ENCODE measurements at places on chromosomes 11 and 22.

GRCh38 chr22:41620589-41621098, at the start of gene DESI1:
DESI1 (minus strand) TSS chr22:41621043; CDS start chr22:41620839, 204 bp downstream.
- DNase-seq: peak; percentile 37

DNA sequence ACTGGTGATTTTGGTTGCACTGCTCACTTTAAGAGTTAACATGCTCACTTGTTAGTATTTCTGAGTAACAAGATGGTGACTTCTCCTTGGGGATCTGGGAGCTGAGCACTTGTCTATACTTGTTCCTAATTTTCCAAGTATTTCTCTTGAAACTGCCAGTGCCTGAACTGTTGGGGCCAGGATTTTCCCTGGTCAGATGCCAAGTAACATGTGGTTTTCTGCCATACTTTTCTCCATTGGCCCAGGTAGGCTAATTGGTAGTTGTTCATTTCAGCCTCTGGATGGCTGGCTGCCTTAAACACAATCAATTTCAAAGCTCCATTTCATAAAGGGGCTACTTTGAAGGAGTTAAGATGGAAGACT, 35.0 kb downstream of the RNF141 start:
- DNase-seq: no peak

- DNase-seq: no peak
Observed at GRCh38 chr11:27473017-27473406, 422 bp upstream of the LGR4 start.

GRCh38 chr22:40509401-40510134, 127.0 kb downstream of the MRTFA start:
- DNase-seq: peak; percentile 94

- DNase-seq: no peak
Observed at GRCh38 chr11:126340960-126341606, 14.4 kb upstream of the ST3GAL4 start.

GRCh38 chr22:19678949-19679521, 35.3 kb upstream of the SEPTIN5 start:
- no peak for DNase-seq

DNA sequence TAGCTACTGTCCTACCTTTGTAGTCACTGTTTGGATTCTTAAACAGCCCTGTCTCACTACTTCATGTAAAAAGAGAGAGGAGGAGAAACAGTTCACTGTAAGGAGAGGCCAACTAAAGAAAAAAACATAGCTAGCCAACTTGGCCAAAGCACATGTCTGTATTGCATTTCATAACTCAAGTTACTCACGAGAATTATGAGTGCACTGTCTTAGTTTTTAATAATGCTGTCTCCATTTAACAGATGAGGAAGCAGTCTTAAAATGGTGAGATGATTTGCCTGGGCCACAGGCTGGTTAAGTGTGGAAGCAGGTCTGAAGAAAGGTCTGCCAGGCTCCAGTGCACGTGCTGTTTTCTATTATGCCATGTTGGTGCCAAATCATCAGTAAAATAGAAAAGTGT, 104.5 kb downstream of the UVRAG start:
- no peak for DNase-seq

DNA sequence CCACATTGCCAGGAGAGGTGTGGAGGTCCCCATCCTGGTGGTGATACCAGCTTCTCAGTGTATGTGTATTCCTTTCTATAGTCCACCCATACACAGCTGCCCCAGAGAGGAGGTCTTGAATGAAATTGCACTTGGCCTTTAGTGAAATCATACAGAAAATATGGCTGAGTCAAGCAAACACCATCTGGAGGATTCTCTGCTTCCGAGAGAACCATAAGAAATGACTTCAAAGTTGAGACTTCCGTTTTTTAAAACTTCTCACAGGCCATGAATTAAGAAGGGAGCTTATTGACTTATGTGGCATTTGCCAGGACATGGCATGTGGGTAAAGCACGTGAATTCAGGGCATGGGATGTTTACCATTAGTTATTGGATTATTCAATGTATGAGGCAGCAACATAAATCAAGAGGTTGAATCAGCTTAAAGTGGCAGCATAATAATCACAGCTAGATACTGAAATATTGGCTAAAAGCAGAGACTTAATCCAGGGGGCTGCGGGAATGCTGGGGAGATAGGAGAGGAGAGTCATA, 119.1 kb upstream of the MTNR1B start:
- peak; percentile 28 for DNase-seq

DNA sequence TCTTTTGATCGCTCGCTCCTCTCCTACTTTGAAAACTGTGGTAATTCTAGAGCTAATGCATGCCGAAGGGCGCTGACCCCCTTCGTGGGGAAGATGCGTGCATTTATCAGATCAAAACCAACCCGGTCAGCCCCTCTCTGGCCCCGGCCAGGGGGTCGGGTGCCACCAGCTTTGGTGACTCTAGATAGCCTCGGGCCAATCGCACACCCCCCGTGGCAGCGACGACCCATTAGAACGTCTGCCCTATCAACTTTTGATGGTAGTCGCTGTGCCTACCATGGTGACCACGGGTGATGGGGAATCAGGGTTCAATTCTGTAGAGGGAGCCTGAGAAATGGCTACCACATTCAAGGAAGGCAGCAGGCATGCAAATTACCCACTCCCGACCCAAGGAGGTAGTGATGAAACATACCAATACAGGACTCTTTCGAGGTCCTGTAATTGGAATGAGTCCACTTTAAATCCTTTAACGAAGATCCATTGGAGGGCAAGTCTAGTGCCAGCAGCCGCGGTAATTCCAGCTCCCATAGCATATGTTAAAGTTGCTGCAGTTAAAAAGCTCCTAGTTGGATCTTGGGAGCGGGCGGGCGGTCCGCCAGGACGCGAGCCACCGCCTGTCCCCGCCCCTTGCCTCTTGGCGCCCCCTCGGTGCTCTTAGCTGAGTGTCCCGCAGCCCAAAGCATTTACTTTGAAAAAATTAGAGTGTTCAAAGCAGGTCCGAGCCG, 3898.2 kb upstream of the OR11H1 start:
- DNase-seq: no peak

DNA sequence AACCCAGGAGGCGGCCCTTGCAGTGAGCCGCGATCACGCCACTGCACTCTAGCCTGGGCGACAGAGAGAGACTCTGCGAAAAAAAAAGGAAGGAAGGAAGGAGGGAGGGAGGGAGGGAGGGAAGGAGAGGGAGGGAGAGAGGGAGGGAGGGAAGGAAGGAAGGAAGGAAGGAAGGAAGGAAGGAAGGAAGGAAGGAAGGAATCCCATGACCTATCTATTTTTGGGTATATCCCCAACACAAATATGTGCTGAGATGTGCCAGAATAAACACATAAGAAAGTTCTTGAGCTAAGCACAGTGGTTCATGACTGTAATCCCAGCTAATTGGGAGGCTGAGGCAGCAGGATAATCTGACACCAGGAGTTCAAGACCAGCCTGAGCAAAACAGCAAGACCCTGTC, 82.0 kb downstream of the SIK3 start:
- DNase-seq: no peak

GRCh38 chr11:93238956-93239355, 41.2 kb upstream of the SLC36A4 start:
- DNase-seq: no peak

DNA sequence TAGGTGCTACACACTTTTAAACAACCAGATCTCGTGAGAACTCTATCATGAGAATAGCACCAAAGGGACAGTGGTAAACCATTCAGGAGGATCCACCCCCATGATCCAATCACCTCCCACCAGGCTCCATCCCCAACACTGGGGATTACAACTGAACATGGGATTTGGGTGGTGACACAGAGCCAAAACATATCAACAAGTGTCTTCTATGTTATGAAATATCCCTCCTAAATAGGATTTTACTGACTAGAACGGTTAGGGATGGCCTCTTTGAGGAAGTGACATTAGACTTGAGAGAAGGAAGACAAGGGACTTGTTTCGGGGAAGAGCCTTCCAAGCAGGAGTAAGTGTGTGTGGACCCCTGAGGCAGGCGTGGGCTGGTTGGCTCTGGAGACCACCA, 11.9 kb upstream of the MRPL11 start:
- DNase-seq: no peak

- no peak for DNase-seq
Observed at GRCh38 chr22:22048318-22048942, 65.8 kb upstream of the TOP3B start.

DNA sequence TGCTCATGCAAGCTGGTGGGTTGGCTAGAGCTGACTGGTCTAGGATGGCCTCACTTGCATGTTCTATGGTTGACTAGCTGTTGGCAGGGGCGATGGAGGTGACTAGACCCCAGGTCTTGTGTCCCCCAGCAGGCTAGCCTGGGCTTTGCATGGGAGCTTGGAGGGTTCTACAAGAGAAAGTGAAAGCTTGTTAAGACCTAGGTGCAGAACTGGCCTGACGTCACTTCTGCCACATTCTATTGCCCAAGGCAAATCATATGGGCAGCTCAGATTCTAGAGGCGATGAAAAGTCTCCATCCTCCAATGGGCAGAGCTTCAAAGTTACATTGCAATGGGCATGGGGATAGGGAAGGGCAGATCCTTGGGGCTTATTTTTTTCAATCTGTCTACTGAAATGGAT, 170.9 kb downstream of the MIAT start:
- DNase-seq: peak; percentile 44

- DNase-seq: no peak
Observed at GRCh38 chr11:23473782-23474181, 613.5 kb upstream of the CCDC179 start.

GRCh38 chr22:23496445-23496833, 83.7 kb downstream of the IGLL1 start:
- no peak for DNase-seq

DNA sequence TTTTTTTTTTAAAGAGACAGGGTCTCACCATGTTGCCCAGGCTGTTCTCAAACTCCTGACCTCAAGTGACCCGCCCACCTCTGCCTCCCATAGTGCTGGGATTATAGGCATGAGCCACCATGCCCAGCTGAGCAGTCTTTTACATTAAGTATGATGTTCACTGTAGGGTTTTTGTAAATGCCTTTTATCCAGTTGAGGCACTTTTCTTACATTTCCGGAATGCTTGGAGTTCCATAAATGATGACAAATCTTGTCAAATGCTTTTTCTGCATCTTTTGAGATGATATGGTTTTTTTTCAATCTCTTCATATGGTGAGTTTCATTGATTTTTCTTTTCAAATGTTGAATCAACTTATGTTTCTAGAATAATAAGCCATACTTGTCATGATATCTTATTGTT, 29.4 kb upstream of the CTTN start:
- peak; percentile 12 for DNase-seq

- DNase-seq: no peak
Observed at GRCh38 chr11:85628771-85629341, 463 bp downstream of the TMEM126B start.

GRCh38 chr11:58927393-58928106, 11.7 kb upstream of the GLYATL1 start:
- peak; percentile 27 for DNase-seq

GRCh38 chr22:22424210-22424800, 84.2 kb downstream of the ZNF280B start:
- no peak for DNase-seq

DNA sequence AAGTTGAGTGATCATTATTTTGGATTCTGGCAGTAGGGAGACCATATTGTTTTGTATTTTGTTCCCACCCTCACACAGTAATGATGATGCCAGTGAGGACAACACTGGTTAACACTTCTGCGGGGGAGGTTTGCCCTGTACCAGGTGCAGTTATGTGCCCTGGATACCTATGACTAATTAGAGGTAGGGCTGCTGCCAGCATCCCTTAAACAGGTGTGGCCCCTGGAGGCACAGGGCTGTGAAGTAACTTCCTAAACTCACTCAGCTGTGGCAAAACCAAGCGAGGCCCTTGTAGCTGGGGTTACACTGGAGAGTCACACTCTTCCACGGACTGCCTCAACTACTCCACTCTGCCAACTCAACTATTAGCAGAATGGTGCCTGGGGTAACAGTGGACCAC, 64.5 kb downstream of the MCM5 start:
- DNase-seq: no peak

- peak; percentile 66 for DNase-seq
Observed at GRCh38 chr22:31272522-31273446, 19.5 kb downstream of the PIK3IP1 start.

DNA sequence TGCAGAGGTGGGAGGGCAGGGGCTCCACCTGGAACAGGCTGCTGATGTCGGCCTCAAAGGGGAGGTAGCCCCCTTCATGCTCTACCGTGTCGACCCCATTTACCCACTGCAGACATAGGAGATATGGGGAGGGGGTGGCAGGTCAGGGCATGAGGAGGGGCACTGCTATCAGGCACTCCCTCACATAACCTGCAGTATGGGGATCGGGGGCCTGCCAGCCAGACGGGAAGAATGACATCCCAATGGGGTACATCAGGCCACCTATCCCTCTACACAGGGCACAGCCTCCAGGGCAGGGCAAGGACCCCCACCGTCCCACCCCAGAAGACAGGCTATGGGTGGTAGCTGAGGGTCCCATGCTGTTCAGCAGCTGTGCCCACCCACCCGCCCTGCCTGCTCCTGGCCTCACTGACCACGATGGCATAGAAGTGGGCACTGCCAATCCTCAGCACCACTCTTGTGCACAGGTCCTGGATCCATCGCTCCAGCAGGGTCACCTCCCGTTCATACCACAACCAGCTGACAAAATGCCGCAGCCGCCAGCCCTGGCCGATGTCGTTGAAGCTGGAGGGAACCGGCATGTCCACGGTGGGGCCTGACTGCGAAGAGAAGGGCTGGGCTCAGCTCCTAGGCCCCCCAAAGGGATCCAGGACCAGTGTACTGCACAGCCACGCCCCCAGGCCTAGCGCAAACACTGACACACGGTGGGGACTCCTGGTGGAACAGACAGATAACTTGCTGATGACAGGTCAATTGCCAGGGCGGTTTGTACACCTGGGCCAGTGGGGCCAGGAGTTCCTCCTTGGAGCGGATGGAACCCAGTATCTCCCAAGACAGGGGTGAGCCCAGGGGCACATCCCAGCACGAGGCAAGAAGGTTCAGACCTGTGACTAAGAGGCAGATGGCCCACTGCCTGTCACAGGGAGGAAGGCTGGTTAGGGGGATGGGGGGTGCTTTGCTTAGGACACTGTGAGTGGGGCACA, 24.1 kb downstream of the RGL4 start:
- no peak for DNase-seq

DNA sequence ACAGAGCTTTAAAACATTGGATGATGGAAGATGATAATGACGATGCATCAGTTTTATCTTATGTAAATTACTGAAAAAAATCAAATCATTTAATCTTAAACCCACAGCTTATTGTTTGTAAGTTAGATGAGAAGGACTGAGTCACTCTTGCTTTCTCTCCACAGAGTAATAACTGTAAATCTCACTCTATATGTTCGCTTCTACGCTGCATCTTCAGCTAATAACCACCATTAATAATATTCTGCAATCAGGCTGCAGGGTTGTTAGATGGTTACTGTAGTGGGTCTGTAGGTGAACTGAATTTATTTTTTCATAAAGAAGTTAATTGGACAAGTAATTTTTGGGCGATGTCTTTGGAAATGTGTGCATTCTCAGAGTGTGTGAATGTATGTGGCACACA, 260.0 kb downstream of the FAT3 start:
- DNase-seq: no peak

GRCh38 chr11:65976216-65977176, 15.0 kb downstream of the SART1 start:
- DNase-seq: no peak

- no peak for DNase-seq
Observed at GRCh38 chr11:119329320-119329719, 5.0 kb upstream of the RNF26 start.

Measured in EL (cell line).